ENCODE measurements at places on chromosomes 7 and 10.
A peak's percentile ranks its signal among the peaks of the same experiment; 100 is the strongest.

GRCh38 chr10:62885684-62886461, 69.7 kb upstream of the EGR2 start:
- DNase-seq: peak; percentile 12

DNA sequence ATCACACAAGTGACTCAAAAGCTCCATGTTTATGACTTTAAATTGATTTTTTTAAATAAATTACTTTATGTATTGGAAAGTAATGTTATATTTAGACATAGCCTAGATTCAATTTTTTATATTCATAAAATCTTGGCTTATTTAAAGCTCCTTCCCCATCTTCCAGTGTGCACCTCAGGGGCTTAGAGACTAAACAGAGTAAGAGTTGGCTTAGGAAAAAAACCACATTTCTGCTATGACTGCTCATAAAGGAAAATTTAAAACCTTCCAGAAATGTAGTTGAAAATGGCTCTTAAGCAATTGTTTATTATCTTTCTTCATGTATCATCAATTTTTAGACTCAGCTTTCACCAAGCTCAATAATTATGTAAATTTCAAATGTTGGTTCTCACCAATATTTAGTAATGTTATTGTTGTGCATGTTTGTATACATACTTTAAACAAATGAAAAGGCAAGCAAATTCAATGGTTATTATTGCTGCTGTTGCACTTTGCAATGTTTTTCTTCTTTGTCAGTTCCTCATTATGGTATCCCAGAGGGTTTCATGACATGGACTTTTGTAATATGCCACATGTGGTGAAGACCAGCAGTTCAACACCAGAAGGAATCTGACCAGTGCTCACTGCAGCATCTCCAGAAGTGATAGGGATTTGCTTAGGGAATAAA, 700.1 kb upstream of the ANKRD30A start:
- DNase-seq: no peak

GRCh38 chr10:126315494-126316177, 72.6 kb downstream of the ADAM12 start:
- no peak for DNase-seq

GRCh38 chr7:39987641-39988347, 37.7 kb downstream of the CDK13 start:
- no peak for DNase-seq

GRCh38 chr10:123783296-123783695, 108.3 kb downstream of the CPXM2 start:
- no peak for DNase-seq

DNA sequence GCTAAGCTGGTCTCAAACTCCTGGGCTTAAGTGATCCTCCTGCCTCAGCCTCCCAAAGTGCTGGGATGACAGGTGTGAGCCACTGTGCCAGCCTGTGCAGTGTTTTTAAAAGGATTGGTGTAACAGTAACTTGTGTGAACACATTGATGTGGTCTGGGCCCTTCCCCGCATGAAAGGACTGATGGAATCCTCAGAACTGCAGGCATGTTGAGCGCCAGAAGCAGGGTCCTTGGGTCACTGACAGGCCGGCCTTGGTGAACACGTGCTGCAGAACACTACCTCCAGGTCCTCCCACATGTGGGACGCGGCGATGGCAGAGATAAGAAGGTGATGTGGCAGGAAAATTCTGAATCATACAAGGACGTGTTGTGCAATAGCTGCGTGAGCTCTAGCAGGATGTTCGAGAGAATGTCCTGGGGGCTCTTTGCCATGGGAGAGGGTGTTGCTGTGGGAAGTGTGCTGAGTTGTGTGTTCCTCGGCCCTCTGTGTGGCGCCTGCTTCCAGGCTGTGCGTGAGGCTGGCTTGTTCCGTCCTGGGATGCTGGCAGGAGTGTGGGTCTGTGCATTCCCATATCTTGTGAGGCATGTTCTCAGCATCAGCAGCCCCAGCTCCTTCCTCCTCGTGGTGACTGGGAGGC, 68.2 kb downstream of the DNAJB6 start:
- no peak for DNase-seq

GRCh38 chr10:73639286-73639685, 2.0 kb downstream of the MYOZ1 start:
- DNase-seq: no peak
